K562 (cell line): ENCODE measurements at places on chromosomes 4 and X. TPM values are rescaled to one million over a fixed set of nuclear protein-coding genes. Genes with fewer than 3 reads are reported as not detected.

SERTM2 gene
- not detected in 2 replicates for total RNA-seq

BEX1 gene
- total RNA-seq: not detected in 2 replicates

ARFIP1 gene
- total RNA-seq: 20.9 and 21.5 TPM in 2 replicates

CLDN34 gene
- not detected in 2 replicates for total RNA-seq

DMP1 gene
- total RNA-seq: not detected in 2 replicates

GABRA4 gene
- total RNA-seq: not detected in 2 replicates

PAGE2B gene
- total RNA-seq: 8.6 and 9.3 TPM in 2 replicates

ATOH1 gene
- total RNA-seq: not detected in 2 replicates

NXF3 gene
- total RNA-seq: 0.40 TPM in 1 of 2 replicates, not detected in the other

SLC2A9 gene
- total RNA-seq: 0.49 and 0.60 TPM in 2 replicates

MAGEA10 gene
- not detected in 2 replicates for total RNA-seq

DGAT2L6 gene
- total RNA-seq: not detected in 2 replicates

L1CAM gene
- total RNA-seq: 0.29 and 0.86 TPM in 2 replicates

CT45A3 gene
- 1.2 TPM in 1 of 2 replicates, not detected in the other for total RNA-seq

OPHN1 gene
- total RNA-seq: 1.4 and 1.8 TPM in 2 replicates

CLDN22 gene
- total RNA-seq: not detected in 2 replicates

MAGEE2 gene
- total RNA-seq: not detected in 2 replicates

ETDA gene
- total RNA-seq: not detected in 2 replicates

NSUN7 gene
- total RNA-seq: not detected in 2 replicates
